ENCODE measurements at places on chromosomes 5 and 9.

DNA sequence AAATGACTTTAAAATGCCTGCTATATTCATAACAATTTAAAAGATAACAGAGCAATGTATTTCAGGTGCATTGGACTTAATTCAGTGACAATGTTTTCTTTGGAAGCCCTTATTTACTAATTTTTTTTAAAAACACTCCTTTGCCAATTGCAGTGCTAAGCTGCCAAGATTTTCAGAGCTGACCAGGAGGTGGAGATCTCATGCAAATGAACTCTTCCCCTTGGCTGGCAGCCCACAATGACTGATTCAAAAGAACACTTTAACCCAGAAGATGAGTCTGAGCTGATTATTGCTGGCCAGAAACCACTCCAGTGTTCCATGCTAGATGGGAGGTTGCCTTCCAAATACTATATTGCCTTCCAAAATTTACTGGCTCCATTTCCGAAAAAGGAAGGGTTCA is 128.3 kb upstream of the CCNH start:
- DNase-seq: peak; percentile 37

DNA sequence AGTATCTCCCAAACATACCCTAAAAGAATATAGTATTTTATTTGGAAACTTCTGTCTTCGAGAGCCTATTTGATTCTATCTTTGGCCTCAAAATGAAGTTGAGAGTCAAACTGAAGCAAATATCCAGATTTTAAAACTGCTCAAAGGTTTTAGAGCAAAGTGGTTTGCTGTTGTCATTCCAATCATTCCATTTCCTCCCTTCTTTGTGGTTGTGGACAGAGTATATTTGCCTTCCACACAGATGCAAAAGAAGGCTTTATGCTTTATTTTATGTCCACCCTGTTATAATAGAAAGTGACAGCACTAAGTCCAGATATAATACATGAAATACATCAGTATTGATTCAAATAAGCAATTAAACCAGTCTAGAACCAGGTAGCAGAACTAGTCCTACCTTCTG is 12.4 kb downstream of the GZMK start:
- peak; percentile 72 for DNase-seq

DNA sequence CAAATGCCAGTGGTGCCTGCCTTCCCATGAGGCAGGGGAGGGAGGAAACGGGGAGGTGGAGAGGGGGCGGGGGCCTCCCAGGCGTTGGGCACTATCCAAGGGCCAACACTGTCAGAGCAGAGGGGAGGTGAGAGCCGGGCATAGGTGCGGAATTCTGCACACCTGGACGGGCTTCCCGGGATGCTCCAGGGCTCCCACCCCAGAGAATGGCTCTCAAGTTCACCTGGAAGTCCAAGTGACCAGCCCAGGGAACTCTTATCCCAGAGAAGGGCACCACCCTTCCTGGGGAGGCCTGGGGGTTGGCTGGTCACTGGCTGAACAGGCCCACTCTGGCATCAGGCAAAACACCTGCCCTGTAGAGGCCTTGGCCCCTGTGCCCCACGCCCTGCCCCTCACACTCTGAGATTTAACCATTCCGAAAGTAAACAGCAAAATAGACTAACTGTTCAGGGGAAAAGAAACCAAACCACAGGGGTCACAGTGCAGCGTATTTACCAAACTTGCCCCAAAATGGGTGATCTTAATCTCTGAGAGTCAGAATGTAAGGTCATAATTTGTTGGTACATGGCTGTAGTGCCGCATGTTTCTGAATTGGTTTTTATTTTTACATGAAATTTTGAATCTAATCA is 2.7 kb downstream of the CSF2 start:
- DNase-seq: no peak

GRCh38 chr5:77855369-77855768 is 79.2 kb upstream of the TBCA start:
- DNase-seq: no peak

DNA sequence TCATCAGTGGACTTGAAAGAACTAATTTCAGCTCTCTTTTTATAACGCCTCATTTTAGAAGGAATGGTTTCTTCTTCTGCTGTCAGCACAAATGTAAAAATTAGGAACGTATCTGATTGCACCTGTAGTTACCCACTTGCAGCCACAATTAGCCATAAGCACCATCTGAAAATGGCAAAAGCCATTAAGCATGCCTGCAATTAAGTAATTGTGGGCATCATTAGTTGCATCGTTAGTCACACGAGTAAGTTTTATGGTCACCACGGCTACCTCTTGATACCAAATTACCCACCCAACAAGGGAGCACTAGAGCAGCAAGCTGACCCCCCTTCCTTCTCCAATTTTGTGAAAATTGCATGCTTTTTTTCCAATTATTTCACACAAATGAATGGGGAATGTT is 25.8 kb upstream of the SLC44A1 start:
- no peak for DNase-seq

GRCh38 chr9:81137976-81138568 is 551.3 kb downstream of the TLE1 start:
- DNase-seq: no peak

DNA sequence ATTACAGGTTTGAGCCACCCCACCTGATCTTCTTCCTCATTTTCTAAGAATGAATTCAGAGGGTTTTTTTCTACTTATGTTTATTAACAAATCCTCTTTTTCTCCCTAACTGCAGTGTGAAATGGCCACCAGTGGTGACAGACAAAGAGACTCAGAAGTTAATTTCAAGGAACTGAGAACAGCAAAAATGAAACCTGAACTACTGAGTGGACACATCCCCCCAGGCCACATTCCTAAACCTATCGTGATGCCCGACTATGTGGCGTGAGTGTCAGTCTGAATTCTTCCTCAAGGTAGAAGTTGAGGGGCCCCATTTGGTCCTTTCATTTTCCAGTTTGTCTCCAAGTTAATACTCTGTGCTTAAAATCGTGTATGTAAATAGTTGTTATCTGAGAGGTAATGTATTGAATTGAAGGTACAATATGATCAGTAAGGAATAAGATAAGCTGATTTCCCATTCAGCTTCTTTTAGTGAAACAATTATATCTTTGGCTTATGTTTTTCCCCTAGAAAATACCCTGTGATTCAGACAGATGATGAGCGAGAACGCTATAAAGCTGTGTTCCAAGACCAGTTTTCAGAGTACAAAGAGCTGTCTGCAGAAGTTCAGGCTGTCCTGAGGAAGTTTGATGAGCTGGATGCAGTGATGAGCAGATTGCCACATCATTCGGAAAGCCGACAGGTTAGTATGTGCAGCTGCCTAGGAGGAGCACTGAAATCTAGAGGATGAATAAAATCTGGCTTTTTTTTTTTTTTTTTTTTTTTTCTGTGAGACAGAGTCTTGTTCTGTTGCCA is 17.7 kb downstream of the MARVELD2 start:
- no peak for DNase-seq

DNA sequence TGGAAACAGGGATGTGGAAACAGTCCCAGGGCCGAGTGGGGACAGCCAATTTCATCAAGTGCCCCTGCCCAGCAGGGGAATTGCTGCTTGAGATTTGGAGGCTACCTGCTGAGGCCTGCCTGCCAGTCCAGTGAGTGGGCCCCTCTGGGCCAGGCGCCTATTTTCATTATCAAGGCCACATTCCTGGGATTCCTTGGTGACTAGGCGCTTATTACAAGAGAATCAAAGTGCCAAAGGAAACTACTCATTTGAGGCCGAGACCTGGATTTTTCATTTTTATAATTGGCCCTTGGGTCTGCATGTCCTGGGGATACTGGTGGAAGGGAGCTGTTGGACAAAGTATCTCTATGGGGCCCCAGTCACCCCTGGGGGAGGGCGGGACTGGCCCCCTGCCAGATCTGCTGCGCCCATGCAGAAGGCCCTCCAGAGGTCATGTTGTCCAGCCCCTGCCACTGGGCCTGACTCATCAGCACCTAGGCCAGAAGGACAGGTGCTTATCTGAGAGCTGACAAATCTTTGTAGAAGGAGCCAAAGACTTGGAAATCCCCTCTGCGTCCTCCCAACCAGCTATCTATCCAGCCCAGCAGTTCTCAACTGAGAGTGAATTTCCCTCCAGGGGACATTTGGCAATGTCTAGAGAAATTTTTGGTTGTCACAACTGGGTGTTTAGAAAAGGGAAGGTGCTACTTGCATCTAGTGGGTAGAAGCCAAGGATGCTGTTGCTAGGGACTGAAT is 45.6 kb downstream of the FOXI1 start:
- peak; percentile 89 for DNase-seq

DNA sequence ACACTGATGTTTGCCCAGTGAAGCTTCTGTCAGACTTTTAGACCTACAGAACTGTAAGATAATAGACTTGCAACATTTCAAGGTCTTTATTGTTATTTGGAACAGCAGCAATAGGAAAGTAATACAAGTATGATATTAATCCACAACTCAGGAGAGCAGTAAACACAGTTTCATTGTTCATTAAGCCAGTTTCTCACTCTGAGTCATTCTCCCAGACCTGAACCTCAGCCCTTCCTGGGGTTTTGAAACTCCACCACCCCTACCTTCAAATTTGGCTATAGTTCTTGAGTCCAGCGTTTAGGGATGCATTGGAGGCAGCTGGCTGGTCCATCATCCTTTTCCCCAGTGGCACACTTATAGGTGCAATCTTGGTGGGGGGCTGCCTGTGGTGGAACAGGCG is 203.2 kb downstream of the RAB3C start:
- no peak for DNase-seq

- peak; percentile 88 for DNase-seq
Measured at GRCh38 chr5:10355071-10355889, 1.8 kb downstream of the MARCHF6 start.

GRCh38 chr5:172266676-172267092 is 16.9 kb downstream of the UBTD2 start:
- DNase-seq: no peak

DNA sequence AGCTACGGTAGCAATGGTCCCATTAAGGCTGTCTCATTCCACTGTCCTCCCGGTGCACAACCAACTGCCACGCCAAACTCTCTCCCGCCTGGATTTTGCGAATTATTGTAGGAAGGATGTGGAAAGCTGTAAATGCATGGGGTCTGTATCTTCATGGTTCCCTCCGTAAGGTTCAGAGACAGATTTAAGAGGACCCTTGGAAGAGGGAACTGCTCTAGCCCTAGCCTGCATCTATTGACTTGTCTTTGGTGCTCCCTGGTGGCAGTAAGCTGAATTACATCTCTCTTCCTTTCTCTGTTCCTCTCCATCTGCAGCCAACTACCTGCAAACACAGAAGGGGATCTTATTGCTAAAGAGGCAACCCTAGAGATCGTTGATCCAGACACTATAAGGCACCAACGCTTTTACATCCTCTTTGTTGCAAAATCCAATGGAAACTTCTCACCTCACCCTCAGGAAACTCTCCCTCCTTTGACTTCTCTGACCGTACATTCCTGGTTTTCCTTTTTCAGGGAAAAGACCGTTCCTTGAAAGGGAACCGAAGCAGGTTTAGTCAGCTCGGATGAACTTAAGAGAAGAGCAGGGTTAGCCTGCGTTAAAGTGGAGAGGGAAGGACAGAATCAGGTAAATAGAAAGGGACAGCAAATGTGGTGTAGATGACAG is 11.9 kb downstream of the CAPSL start:
- DNase-seq: peak; percentile 38

DNA sequence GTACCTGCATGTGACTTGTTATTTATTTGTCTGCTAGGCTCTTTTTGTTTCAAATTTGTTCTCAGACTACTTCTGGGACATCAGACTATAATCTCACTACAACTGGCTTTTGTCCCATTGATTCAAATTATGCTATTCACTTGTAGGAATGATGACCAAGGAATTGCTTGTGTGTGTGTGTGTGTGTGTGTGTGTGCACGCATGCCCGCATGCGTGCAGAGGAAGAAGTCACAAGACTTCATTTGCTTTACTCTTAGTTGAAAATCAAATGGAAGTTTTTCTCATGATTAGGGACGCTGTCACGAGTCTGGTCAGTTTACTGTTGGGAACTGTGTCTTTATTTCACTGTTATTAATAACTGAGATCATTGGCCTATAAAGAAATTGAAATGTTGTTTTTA is 268.7 kb downstream of the RAB3C start:
- no peak for DNase-seq

DNA sequence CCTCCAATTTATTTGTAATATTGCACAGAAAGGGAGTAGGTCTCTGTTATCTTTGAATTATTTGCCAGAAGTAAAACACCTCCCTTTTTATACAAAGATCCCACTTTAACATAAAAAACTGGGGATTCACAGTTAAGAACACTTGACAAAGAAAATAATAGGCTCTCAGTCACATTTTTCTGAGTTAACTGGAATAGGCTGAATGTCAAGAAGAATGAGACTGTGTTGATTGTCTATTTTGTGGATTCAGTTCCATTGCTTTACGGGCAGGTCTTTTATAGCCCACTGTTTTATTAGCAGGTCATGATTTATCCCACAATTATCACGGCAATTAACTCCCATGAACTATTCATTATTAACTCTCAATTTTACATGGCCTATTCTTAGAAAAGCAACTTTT is 427.4 kb downstream of the CTNND2 start:
- no peak for DNase-seq

- peak; percentile 78 for DNase-seq
Measured at GRCh38 chr9:98873951-98874371, 66.5 kb downstream of the GALNT12 start.

- no peak for DNase-seq
Measured at GRCh38 chr5:54835647-54836046, 149.7 kb downstream of the ESM1 start.

DNA sequence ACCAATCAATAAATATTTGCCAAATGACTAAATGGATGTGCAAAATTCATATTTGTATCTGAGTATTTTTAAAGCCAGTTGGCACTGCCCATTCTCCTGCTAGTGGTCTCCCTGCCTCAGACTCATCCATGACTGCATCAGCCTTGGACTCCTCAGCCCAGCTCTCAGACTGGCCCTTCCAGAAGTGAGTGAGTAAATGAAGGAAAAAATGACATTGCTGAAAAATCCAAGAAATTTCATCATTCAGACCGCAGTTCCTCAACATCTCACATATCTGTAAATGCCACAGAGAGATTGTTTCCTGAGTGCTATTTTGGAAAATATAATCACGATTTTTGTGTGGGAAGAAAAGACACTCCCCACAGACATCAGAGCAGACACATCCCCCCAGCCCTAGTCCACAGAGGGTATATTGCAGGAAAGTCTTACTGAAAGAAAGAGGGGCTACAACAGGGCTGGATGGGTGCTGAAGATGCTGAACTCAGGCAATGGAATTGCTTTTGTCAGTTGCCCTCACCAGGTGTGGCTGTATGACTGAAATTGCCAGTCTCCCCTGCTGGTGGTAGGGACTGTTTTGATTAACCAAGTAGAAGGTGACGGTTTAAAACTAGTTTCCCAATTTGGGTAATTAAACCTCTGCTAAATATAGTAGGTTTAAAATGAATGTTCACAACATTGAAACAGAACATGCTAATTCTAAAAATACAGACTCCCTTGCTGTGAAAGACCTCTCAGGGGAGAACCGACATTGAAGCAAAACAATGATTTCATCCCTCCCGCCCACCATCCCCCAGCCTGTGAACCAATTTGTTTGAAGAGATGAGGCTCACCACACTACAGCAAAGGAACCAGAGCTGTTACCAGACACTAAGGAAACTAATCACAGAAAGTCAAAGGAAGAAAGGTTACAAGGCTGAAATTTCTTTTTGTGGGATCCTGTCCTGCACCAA is 158.8 kb downstream of the DEPDC1B start:
- peak; percentile 75 for DNase-seq

- DNase-seq: peak; percentile 46
Measured at GRCh38 chr9:134163371-134164196, 780 bp downstream of the RNU6ATAC start.

All from AG10803 (cell line).